ENCODE measurements at places on chromosomes 5 and 9. TPM values are rescaled to one million over a fixed set of nuclear protein-coding genes. Genes with fewer than 3 reads are reported as not detected.

GRCh38 chr9:120324996-120325642, 254.8 kb downstream of the CDK5RAP2 start:
- no peak for DNase-seq

GRCh38 chr5:88883836-88884607, 1.0 kb upstream of the MEF2C start:
- peak; percentile 74 for DNase-seq

PTGDS gene
- total RNA-seq = 15.3 TPM

SLC46A2 gene
- total RNA-seq = 1.2 TPM

GRCh38 chr5:169094586-169095409, 206.1 kb downstream of the SLIT3 start:
- DNase-seq = peak; percentile 44

DNA sequence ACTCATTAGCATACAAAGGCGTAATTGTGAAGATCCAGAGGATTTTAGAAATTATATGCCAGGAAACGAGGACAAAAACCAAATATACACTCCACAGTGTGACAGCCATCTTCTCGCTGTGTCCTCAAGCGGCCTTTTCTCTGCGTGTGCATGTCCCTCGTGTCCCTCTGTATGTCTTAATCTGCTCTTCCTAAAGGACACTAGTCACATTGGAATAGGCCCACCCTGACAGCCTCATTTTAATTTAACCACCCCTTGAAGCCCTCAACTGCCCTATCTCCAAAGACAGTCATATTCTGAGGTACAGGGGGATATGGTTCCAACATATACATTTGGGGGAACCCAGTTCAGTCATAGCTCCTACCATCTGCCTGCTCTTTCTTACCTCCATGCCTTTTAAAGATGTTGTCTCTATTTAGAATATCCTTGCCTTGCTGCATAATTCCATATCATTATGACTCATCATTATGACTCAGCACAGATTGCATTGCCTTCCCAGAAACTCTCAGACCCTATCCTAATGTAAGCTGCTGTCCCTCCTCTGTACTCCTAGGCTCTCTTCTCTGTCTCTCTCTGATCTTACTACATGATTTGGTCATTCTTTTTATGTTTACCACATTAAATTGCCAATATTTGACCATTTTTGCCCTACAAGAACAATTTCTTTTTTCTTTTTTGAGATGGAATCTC, 210.9 kb downstream of the AOPEP start:
- no peak for DNase-seq

DNA sequence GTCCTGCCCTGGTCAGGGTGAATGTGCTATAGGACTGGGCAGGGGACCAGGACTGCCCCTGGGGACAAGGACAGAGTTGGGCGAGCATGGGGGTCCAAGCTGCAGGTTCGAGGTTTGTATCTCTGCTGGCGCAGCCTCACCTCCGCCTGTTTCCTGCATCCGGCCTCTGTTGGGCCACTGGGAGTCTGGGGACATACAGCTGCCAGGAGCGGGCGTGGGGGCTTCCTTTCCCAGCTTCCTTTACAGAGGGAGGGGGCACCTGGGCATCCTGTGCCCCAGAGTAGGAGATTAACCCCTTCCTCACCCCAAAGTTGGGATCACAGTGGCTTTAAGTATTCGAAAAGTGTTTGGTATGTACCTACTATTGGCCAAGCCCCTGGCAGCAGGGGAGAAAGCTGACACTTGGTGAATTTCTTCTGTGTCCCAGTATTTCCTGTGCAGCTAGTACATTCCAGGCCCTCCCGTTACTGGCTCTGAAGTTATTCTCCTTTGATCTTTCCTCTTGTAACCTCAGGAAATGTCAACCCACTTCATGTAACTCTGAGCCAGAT, 19.0 kb downstream of the OLFML2A start:
- peak; percentile 30 for DNase-seq

DNA sequence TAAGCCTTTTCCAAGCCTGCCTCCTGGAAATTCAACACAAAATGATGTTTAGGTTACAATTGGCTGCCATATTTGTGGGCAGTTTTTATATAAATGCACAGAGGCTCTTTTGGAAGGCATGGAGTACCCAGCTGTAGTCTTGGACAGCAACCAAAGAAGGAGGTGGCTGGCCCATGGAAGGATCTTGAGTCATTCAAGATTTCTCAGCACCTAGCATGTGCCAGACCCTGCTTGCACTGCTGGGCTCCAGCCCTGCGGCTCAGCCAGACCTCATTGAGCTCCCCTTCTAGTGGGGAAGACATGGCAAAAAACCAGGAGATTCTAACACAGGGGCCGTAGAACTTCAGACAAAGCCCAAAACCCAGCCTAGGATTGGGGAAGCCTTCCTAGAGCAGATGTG, 22.1 kb downstream of the JADE2 start:
- DNase-seq = no peak

NEURL1B gene
- 15.9 TPM for total RNA-seq

GRCh38 chr9:87441251-87441650, 56.4 kb upstream of the DAPK1 start:
- no peak for DNase-seq

DNA sequence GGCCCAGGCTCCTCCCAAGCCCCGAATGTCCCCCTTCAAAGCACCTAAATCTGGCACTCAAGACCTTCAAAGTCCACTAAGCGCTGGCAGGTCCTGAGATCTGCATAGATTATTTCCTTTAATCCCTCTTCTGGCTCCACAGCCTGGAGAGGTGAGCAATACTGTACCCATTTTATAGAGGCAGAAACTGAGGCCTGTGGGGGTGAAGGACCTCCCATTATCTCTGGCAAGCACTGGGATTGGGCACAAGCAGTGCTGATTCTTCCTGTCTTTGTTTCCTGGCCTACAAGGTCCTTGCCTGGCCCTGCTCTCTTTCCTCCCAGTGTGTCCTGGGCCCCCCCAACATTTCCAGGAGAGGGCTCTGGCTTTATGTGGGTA, 252.3 kb downstream of the PBX3 start:
- no peak for DNase-seq

GRCh38 chr9:34992376-34992951, 2.9 kb downstream of the DNAJB5 start:
- no peak for DNase-seq

DNA sequence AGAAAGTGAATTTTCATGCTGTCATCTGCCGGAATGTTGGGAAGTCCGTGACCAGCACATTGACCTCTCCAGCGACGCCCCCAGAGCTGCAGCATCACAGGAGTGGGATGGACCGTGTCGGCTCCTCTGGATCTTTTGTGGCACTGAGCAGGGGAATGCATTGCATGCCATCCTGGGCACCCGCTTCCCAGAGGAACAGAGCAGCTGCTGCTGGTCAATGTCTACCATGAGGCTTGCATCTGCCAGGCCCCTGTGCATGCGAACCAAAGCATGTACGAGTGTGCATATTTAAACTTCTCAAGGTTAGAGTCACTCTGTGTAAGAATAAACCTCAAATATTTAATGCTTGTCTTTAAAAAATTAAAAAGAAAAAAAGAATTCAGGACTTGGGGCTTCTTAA, 414.8 kb downstream of the GADD45G start:
- no peak for DNase-seq

DNA sequence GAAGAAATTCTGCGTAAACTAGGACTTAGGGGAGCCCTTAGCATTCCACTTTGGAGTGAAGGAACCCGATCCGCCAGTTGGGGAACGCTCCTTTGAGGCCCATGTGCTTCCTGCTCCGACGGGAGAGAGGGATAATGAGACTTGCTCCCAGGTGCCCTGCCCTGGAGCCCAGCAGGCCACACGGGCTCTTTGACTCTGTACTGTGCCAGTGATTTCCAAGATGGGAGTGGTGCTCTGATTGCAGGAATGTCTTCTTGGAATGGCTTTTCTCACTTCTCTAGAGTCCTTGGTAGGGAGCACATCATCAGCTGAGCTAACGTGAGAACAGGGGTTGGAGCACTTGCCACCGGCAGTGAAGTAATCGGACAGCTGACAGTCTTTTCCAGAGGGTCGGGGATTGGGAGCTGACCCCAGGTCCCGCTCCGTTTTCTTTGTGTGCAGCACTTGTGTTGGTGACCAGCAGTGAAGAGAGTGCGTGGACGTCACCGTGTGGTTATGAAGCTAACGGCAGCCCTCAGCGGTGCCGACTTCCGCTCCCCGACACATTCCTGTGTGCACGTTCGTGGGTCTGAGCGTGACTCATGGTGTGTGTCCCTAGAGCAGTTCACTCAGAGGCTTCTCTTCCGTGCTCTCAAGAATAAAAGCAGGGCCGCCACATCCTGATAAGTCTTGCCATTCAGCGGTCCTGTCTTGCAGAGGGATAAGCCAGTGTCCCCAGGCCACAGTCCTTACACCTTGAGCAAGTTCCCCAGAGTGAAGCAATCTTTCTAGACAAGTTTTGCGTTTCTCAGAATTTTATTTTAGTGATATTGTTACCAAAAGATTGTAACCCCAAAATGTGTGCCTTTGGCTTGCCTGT, 25.6 kb downstream of the ABL1 start:
- DNase-seq = peak; percentile 79

- DNase-seq = no peak
Measured at GRCh38 chr5:157744051-157745011, 819 bp downstream of the LSM11 start.

GPR150 gene
- not detected for total RNA-seq

DNA sequence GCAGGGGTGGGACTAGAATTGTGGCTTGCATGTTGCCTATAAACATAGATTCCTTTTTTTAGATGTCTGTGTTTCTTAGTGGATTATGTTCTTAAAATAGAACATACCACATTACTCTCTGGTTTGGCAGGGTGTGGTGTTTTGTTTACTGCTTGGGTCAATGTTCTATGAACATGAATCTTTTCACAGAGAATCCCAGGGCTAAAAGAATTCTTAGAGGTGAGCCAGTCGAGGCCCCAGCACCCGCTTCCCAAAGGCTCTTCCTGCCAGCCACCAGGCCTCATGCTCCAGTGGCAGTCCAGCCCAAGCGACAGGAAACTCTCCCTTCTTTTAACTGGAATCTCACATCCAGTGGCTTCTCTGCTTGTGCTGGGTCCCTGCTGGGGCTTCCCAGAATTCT, 126.6 kb downstream of the C9orf152 start:
- DNase-seq = peak; percentile 10

INSL4 gene
- not detected for total RNA-seq

- DNase-seq = no peak
Measured at GRCh38 chr9:94699715-94700373, 26.7 kb upstream of the AOPEP start.

DNA sequence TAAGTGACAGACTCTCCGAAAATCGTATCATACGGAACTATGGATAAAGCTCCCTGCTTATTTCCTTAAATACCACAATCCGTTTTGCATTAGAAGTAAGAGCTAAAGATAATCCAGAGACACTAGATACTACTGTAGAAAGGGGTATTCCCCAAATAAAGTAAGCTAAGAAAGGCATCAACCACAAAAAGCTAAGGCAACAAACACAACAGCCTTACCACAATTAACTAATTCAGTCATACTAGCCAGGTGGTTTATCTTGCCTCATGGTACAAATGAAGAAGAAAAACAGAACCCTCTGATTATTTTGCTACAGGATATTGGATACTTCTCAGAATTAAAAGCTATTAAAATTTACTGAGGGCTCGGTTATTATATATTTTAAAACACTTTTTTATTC, 14.1 kb downstream of the ERP44 start:
- DNase-seq = no peak

TMEM252 gene
- not detected for total RNA-seq

GRCh38 chr9:128002959-128003358, 22.2 kb upstream of the EEIG1 start:
- DNase-seq = no peak

FYB1 gene
- total RNA-seq = 6.2 TPM

- peak; percentile 52 for DNase-seq
Measured at GRCh38 chr5:154179846-154180710, 10.5 kb upstream of the GALNT10 start.

IRGM gene
- 0.39 TPM for total RNA-seq

- DNase-seq = no peak
Measured at GRCh38 chr5:176481711-176482110, 33.5 kb downstream of the FAF2 start.

GRCh38 chr5:95962785-95963184, 1.1 kb upstream of the ELL2 start:
- no peak for DNase-seq

- DNase-seq = no peak
Measured at GRCh38 chr5:133637206-133637605, 24.9 kb upstream of the FSTL4 start.

- peak; percentile 43 for DNase-seq
Measured at GRCh38 chr5:33494466-33494865, 53.7 kb downstream of the TARS1 start.

GRCh38 chr9:72586388-72587130, 65.2 kb downstream of the TMC1 start:
- no peak for DNase-seq

ADGRD2 gene
- total RNA-seq = not detected

- DNase-seq = no peak
Measured at GRCh38 chr5:78666041-78666444, 17.5 kb upstream of the LHFPL2 start.

- no peak for DNase-seq
Measured at GRCh38 chr9:92190536-92190790, 75.2 kb upstream of the SPTLC1 start.

- no peak for DNase-seq
Measured at GRCh38 chr9:133125941-133126696, 5.1 kb upstream of the RALGDS start.

- DNase-seq = no peak
Measured at GRCh38 chr9:107545036-107545435, 55.5 kb upstream of the KLF4 start.

- DNase-seq = no peak
Measured at GRCh38 chr9:88976890-88977257, 14.4 kb upstream of the S1PR3 start.

SH3TC2 gene
- 4.4 TPM for total RNA-seq

DNA sequence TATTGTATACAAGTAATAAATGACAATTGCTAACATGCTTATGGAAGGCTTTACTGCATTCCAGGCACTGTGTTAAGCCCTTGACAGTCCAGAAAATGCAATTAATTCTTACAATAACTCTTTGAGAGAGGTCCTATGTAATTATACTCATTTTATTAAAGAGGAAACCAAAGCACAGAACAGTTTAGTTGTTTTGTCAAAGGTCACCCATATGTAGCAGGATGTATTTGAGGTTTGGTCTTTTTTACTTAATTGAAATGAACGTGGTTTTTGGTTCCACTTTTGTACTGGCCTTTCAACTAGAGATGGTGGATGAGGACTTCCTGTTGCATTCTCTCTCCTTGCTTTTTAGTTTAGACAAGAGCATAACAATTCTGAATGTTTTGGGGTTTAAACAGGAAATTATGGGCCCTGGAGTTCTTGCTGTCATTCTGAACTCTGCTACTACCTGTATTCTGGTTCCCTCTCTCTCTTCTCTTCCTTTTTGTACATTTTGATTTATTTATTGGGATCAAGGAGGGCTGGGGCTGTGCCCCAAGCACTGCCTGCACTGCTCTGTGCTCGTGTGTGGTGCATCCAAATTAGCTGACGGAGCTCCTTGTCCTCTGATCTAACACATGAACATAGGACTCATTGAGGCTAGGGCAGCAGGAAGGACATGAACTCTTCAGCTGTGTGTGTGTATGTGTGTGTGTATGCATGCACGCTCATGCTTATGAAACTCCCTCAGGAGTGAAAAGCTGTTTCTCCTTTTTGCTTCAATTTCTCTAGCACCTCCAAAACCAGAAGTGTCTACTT, 47.4 kb downstream of the SLC28A3 start:
- no peak for DNase-seq

Measured in skin of body (tissue), 3 donors.